ENCODE measurements at places on chromosomes 12 and 14. TPM values are rescaled to one million over a fixed set of nuclear protein-coding genes. Genes with fewer than 3 reads are reported as not detected.

The DUSP6 gene
- total RNA-seq, result 43.1 TPM

The CCDC184 gene
- total RNA-seq, result 0.82 TPM

The CRIP1 gene
- 11.1 TPM for total RNA-seq

GRCh38 chr14:32611752-32612151 is 282.7 kb downstream of the AKAP6 start:
- DNase-seq, result no peak

- DNase-seq, result no peak
Observed at GRCh38 chr12:2318286-2318685, 265.5 kb downstream of the CACNA1C start.

- no peak for DNase-seq
Observed at GRCh38 chr12:32777691-32778175, 22.0 kb upstream of the YARS2 start.
